ENCODE measurements at places on chromosomes 5 and 9. TPM values are rescaled to one million over a fixed set of nuclear protein-coding genes. Genes with fewer than 3 reads are reported as not detected.

HAVCR2 gene
- polyA plus RNA-seq, result 4.1 TPM

FCN2 gene
- not detected for polyA plus RNA-seq

TPPP gene
- 7.7 TPM for polyA plus RNA-seq

ZFP37 gene
- 3.5 TPM for polyA plus RNA-seq
